ENCODE measurements at places on chromosomes 4 and X.

DNA sequence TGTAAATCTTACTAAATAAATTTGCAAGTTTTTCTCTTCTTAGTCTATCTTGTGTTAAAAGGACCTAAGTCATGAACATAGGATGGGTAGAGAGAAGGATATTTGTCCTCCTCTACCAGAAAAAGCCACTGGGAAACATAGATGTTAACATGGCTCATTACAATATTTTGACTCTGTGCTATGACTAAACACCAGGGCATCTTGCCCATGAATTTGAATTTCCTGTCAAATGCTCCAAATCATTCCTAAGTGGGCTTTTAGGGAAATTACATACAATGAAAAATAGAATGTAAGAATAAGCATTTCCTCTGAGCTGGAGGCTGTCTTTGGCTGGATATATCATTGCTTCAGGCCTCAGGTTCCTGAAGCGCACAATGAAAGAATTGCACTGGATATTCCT, 39.1 kb downstream of the ANOS1 start:
- no peak for ATAC-seq

DNA sequence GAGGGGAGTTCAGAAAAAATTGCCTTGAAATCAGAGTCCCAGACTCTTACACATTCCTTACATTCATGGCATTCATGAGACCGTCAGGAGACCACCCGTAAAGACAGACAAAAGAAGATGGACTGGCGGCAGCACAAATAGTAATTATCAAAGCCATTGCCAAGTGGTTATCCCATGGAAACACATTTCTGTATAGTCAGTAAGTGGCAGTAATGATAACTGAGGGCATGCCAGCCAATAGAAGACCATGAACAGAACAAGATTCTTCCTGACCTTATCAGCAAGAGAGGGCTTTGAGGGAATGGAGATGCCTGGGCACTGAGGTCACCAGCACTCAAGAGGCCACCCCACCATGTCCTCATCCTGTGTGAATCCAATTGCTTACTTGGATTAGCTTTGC, 121.7 kb upstream of the HCCS start:
- no peak for ATAC-seq

DNA sequence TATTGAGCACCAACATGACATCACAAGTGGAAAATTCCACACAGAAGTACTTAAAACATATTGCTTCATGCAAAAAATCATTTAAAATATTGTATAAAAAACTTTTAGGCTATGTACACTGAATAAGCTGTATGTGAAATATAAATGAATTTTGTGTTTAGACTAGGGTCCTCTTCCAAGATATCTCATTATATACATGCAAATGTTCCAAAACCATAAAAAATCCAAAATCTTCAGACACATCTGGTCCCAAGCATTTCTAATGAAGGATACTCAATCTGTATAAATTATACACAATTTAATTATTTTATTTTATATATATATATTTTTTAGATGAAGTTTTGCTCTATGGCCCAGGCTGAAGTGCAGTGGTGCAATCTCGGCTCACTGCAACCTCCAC, 10.1 kb upstream of the GSX2 start:
- no peak for ATAC-seq

GRCh38 chrX:1403228-1403627, 11.3 kb upstream of the SLC25A6 start:
- peak; percentile 22 for ATAC-seq

- ATAC-seq, result no peak
Measured at GRCh38 chr4:110087070-110087708, 111.2 kb downstream of the ELOVL6 start.

DNA sequence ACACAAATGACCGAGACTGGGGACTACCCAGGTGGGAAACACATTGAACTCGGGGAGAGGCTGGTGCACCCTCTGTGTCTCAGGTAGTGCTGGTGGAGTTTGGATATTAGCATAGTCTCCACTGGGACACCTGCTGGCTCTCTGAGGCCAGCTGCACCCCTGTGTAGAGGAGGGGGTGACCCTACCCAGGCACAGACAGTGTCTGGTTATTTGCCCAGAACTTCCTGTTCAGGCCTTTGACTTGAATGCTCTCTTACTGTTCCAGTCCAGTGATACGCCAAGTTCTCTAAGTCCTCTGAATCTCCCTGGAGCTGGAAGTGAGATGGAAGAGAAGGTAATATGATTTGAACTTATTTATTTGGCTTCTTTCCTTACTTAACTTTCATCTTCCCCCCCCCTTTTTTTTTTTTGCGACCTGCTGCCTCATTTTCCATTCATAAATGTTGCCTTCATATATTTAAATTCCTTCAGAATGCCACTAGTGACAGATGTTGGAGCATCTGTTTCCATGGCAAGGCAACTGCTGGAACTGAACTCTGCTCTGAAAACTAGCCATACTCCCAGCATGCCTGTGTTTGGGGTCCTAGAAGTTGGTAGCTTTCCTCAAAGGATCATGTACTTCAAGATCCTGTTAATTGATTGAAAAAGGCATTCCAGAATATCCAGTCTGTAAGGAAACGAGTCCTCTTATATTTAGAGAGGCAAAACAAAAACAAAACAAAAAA, 76.7 kb downstream of the AASDH start:
- ATAC-seq, result no peak

DNA sequence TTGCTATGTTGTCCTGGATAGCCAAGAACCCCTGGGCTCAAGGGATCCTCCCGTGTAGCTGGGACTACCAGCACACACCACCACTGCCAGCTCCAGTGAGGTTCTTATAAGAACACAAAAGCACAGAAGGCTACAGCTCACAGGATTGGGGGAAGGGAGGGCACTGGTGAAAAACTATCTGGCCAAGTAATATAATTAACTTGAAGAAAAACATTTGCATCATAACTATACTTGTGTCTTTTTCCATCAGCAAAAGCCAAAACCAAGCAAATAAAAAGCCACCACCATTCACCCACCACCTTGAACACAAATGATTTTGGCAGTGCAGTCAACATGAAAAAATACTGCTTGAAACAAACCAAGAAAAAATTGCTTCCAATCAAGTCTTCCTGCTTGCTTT, 188.2 kb downstream of the MAML3 start:
- ATAC-seq, result no peak

DNA sequence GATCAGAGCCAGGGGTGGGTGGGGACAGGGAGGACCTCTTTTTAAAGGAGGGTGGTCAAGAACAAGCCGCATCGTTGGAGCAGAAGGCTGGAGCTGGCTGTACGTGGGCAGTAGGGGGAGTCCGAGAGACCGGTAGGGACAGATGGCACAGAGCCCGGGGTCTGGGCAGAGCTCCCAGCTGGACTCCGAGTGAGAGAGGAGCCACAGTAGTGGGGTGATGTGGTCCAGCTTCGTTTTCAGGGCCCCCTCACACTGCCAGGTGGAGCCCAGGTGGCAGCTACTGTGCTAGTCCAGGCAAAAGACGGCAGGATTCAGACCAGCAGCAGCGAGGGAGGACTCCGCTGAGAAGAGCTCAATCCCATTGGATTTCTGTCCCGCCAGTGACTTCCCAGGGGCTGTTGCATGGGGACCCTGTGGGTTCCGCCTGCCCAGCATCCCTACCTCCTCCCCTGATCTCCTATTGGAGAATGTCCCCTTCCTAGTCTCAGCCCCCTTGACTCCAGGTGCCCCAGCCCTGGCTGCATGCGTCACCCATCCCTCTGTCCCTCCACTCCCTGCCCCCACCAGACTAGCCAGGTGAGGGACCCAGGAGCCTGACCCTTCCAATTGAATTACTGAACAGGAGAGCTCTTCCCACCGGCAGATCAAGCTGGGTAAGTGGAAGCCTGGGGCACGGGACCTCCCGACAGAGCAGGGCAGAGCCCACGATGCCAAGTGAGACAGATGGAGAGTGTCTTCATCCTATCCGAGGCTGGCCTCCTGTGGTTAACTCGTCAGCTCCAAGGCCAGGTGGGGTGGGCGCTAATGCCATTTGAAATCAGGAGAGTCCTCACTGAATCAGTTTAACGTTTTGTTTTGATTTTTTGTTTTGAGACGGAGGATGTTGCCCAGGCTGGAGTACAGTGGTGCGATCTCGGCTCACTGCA, 2.9 kb downstream of the ARHGAP4 start:
- no peak for ATAC-seq

GRCh38 chr4:184680698-184681097, 31.2 kb downstream of the PRIMPOL start:
- peak; percentile 96 for ATAC-seq

- peak; percentile 42 for ATAC-seq
Measured at GRCh38 chrX:19875050-19875431, 12.4 kb downstream of the SH3KBP1 start.

DNA sequence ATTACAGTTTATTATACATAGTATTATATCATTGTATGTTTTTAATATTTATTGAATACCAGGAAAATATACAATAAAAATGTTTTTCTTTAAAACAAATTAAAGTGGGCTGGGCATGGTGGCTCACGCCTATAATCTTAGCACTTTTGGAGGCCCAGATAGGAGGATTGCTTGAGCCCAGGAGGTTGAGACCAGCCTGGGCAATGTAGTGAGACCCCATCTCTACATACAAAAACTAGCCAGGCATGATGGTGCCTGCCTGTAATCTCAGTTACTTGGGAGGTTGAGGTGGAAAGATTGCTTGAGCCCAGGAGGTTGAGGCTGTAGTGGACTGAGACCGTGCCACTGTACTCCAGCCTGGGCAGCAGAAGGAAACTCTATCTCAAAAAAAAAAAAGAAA, 38.3 kb upstream of the PDS5A start:
- ATAC-seq, result no peak

DNA sequence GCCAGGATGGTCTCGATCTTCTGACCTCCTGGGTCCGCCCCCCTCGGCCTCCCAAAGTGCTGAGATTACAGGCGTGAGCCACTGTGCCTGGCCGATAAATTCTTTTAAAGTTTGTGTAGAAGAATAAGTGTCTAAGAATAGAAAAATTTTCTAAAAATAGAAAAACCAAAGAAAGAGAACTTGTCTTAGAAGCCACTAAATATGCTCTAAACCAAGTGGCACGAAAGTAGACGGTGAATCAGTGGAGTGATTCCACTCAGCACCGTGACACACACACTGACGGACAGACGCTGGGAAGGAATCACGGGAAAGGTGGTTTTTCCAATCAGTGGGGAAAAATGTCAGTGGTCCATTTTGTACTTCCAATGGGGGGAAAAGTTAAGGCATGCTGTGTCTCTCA, 72.7 kb upstream of the PSAPL1 start:
- ATAC-seq, result no peak

- ATAC-seq, result peak; percentile 92
Measured at GRCh38 chr4:73704314-73705055, 35.9 kb upstream of the CXCL8 start.

DNA sequence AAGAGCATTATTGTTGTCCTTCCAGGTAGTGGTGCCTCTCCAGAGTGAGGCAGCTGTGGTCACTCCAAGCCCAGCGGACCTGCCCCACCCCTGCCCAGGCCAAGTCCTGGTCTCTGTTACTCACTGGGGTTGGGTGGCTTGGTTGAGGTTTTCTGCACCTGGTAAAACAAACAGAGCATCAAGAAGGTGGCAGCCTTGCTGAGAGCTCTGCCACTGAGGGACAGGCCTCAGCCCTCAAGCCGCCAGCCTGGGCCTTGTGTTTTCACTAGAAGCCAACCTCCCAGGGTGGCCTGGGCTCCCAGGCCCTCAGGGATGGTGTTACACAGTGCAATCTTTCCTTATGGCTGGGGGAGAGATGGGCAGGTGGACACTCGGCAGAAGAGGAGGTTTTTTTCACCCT, 182.7 kb downstream of the BCOR start:
- ATAC-seq, result no peak

DNA sequence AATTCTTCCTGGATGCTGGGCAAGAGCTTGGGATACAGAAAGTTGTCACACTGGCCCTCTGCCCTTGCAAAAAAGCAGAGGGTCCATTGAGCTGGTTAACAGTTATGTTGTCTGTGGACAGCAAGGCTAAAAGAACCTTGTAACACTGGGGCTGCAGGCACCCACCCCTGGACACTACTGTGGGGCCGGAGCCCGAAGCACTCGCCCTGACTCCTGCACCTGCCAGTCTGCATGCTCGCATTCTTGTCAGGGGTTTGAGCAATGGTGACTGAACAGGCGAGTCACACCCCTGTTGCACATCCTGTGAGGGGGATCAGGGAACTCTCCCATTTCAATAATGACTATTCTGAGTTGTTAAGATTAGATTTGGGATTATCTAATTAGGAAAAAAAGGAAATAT, 23.6 kb downstream of the ADH4 start:
- ATAC-seq, result no peak

GRCh38 chr4:51858605-51859202, 15.8 kb downstream of the DCUN1D4 start:
- no peak for ATAC-seq

DNA sequence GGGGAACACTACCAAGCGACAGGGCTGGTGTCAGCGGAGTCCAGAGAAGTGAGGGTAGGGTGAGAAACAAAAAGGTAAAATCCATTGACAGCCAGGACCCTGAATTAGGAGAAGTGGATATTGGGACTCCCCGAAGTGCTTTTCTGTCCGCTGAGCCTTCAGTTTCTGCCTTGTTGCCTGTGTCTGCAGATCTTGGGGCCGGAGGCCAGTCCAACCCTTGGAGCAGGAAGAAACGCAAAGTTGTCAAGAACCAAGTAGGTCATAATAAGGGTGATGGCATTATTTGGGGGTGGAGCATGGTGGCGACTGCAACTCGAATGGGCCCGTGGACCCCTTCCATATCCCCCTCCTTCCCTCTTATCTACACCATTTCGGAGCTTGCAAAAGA, 1.0 kb downstream of the ARMCX1 start:
- ATAC-seq, result no peak

- no peak for ATAC-seq
Measured at GRCh38 chr4:153784166-153784699, 4.7 kb downstream of the SFRP2 start.

DNA sequence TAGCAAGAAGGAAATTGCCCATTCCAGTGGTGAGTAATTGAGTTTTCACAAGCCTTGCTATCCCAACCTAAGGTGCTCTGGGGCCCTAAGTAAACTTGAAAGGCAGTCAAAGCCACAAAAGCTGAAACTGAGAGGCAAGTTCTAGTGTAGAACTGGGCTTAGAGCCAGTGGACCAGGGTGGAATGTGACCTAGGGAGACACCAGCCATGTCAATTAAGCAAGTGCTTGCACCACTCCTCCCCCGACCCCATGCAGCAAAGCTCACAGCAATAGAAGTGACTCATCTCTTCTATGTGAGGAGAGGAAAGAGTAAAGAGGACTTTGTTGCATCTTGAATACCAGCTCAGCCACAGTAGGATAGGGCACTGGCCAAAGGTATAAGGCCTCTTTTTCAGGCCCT, 486.1 kb upstream of the POU3F4 start:
- no peak for ATAC-seq

DNA sequence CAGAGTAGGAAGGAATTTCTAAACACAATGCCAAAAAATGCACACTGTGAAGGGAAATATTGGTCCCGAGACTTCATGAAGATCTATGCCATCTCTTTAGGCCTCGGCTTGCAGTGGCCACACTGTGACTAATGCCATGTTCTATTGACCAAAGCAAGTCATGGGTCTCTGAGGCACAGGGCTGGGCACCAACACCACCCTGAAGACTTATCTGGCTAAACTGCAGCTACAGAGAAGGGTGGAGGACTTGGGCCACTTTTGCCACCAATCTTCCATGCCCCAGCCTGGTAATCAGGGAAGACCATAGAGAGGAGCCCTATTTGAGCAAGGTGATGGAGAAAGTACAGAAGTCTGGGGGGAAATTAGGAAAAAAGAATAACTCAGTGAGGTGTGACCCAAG, 42.1 kb downstream of the HMX1 start:
- ATAC-seq, result no peak

GRCh38 chr4:61828960-61829359, 628.8 kb downstream of the ADGRL3 start:
- ATAC-seq, result no peak
